Activated CD8-positive, alpha-beta memory T cell treated with anti-CD3 and anti-CD28 coated beads for 1 hour (primary cell): ENCODE measurements at places on chromosomes 12 and 14.

- no peak for DNase-seq
These were observed 57.6 kb downstream of the SSPN start for GRCh38 chr12:26252946-26253345.

- DNase-seq = no peak
These were observed 21.0 kb downstream of the IGF1 start for GRCh38 chr12:102459314-102459713.

DNA sequence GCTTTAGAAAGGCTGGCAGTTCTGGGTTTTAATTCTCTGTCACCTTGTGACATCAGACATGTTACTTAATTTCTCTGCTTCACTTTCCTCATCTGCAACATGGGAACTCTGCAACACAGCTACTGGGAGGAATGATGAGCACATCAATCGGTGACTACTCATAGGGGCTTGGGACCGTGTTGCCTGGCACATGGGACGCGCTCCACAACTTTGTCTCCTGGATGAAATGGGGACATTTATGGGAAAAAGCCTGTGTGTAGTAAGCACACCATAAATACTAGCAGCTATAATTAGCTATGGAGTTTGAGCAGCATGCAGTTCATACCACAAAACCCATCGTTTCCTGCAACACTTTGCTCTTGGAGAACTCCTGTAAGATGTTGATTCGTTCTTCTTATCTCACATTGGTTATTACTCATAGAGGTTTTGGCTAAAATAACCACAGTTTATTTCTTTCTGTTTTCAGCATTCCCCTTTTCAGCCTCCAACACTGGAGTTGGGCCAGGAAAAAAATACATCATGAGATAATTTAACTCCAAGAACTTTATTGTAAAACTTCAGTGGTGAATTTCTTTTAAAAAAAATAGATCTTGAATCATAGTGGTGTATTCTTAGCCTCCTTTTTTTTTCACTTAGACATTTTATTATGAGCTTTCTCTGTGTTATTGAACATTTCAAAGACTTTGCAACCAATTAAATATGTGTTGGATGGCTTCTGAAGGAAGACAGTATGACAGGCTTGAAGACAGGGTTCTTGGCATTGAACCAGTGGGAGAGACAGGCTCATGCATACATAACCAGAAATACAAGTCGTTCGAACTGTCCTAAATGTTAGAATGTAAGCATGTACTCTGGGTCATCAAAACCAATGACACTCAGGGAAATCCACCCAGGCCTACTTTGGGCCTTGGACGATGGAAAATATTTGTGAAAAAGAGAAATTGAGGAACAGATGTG, 72.7 kb downstream of the RIN3 start:
- DNase-seq = no peak

DNA sequence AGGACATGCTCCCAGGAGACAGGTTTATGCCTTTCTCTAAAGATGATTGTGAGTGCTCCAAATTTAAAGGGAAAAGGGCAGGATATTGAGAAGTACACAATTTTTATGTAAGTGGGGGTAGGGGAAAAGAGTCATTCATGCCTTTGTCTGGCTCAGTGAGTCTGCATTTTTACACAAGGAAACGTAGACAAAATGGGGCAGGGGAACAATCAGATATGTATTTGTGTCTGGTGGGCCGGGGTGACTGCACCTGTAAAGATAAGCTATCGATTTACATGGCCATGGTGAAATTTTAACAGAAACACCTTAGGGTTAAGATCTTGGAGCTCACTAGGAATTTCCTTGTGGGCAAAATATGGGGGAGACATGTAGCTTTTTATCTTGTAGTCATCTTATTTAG, 123.6 kb downstream of the VRK1 start:
- DNase-seq = no peak

GRCh38 chr12:95258151-95258550, 40.5 kb downstream of the VEZT start:
- no peak for DNase-seq

- no peak for DNase-seq
These were observed 28.7 kb downstream of the BMAL2 start for GRCh38 chr12:27361372-27361771.

- DNase-seq = no peak
These were observed 90.2 kb downstream of the CALM1 start for GRCh38 chr14:90487031-90487430.

DNA sequence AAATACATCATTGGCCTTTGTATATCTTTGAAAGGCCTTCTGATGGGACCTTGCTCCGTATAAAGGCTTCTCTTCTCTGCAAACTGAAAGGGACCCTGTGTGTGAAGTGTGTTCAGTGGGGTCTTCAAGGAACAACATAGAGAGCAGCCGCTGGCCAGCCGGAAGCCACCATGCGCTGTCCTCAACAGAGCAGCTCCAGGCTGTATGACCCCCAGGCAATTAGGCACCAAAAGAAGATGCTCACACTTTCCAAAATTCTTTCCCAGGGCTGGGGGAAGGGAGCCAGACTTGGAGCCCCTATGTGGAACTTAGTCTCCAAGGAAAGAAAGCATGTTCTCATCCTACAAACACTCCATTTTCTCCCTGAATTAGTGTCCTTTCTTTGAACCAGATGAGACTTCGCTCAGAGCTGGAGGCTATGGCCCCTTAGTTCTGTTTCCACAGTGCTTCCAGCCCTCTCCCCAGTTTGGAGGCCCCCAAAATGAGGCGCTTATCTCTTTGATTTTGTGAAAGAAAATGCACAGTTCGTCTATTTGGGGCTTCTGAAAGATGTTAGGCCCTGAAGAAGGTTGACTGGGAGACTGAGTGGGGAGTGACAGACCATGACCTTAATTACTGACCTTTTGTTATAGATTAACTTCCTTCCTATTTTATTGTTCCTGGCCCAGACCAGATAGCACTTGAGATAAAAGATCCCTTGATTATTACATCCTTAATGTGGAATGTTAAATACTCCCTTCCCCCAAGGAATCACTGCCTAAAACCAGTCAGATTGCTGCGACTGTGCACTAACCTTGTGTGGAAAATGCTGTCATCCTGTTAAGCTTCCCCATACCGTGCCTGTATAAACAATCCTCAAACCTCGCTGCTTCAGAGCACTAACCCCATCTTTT, 128.3 kb upstream of the FGD4 start:
- DNase-seq = no peak

DNA sequence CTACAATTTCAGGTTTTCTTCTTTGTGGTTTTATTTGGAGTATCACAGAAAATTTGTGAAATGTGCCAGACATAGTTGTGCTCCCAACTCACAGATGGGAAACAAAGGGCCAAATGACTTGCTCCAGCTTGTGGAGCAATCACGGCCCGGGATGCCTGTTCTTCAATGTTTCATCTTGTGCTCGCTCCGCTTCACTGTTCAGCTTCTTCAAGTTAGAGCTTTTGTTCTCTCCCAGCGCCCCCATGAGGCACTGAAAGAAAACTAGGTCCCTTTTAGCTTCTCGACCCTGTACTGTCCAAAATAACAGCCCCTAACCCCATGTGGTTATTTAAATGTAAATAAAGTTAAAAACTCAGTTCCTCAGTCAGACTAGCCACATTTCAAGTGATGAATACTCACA, 187.9 kb upstream of the STXBP6 start:
- no peak for DNase-seq

DNA sequence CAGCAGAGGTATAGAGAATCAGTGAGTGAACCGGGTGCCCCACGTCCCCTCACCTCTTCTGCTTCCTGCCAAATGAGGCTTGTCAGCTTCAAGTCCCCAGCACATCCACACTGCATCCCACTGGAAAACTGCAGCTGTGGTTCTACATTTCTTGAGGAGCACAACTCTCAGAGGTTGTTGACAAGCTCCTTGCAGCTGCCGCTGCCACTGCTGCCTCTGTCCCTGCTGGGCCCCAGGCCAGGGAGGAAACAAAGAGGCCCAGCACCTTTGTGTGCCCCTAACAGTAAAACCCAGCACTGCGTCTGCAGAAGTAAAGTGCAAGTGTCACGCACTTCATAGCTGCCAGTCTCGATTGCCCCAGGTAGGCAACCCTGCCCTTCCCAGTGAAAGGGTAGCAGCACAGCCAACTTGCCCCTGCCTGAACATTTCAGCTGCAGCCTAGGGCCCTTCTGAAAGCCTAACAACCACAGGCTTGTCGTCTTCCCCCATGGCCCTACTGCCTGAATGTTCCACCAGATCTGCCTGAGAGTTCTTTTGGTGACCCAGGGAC, 1162.1 kb upstream of the USP15 start:
- DNase-seq = no peak

GRCh38 chr12:11651785-11652184, 2.3 kb downstream of the ETV6 start:
- DNase-seq = no peak

GRCh38 chr12:102468261-102468915, 12.0 kb downstream of the IGF1 start:
- no peak for DNase-seq

DNA sequence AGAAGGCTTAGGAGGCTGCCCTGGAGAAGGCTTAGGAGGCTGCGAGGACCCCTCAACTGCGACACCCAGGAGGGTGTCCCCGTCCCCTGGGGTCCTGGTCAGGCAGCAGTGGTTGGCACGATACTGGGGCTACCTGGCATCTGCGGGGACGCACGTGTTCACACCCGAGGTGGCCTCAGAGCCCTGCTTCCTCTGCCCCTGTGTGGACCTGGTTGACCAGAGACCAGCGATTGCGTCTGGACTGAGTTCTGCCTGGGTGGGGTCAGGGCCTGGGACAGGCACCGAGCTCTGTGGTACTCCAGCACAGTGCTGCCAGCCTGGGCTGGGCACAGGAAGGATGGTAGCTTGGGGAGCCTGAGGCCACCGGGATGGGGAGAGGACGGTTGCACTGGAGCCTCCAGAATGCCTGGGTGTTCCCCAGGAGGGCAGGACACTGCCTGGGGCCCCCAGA, 735 bp downstream of the ASPG start:
- DNase-seq = no peak

DNA sequence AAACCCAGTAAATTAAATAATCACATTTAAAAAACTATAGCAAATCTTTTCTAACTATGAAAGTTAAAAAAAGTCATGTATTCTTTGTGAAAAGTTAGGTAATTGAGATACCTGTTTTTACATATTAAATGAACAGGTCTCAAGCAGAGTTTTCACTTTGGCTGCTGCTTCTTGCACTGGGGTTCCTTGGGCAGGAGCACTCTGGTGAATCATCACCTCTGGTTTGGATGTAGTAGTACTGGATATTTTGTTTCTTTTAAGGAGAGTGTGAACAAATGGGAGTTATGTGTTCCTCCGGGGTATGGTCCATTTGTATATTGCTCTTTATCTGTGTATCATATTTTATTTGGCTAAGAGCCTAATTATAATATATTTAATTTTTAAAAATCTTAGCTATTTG, 82.7 kb downstream of the FUT8 start:
- DNase-seq = no peak

DNA sequence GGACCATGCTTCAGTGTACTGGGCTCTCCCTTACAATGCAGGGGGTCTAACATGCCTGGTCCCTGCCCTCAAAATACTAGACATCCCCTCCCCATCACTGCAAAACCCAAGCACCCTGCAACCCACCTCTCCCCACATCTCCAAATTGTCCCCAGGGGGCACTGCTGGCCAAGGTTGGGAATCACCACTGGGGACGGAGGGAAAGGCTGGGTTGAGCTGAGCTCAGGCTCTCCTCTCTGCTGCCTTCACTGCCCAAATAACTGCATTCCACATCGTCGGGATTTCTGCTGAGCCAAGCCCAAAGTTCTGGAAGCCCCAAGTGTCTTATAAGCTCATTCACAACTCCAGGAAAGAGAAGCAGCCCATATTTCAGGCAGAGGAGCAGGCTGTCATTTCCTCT, 69.6 kb downstream of the NT5DC3 start:
- no peak for DNase-seq

DNA sequence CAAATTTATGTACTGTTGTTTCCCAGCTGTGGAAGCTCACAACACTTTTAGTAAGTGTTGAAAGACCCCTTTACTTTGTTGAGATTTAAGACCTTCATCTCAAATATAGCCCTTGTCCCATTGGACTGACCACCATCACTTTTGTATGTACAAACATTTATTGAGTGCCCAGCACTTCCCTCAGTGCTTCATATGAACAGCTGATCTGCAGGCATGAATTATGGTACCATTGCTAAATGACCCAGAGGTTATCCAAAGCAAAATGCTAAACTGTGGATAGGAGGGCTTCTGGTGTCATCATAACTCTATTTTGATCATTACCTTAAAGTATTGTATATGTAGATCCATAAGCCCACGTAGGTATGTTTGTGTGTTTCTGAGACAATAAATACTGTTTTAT, 285.7 kb upstream of the RGS6 start:
- no peak for DNase-seq

DNA sequence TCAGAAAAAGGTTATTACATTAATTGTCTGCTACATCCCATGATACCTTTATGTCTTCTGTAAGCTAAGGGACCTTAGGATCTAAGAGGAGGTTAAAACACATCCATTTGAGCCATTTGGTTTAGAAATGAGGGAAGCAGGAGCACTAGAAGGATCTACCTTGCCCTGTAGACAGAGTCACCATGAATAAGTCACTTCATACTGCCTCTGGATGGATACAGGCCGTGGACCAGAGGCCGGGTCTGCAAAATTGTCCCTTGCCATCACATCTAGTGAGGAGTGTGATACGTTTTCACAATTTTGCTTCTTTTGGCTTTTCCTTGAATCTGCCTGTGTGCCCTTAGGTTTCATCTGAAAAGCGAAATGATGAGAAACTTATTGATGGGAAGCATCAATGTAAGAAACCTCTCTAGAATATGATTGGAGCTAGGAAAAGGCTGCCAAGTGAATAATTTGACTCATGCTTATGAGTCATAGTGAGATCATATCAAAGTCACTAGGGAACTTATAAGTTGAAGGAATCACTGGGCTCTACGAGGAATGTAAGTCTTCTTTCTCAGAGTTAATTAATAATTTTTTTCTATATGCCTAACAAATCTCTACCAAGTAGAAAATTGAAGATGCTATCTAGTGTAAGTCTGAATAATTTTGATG, 10.8 kb downstream of the GLRX5 start:
- DNase-seq = no peak

GRCh38 chr14:99412117-99413061, 68.3 kb downstream of the SETD3 start:
- no peak for DNase-seq

- DNase-seq = no peak
These were observed 4.2 kb downstream of the GSG1 start for GRCh38 chr12:13099066-13099843.

GRCh38 chr12:119959435-119959834, 29.6 kb upstream of the BICDL1 start:
- no peak for DNase-seq

DNA sequence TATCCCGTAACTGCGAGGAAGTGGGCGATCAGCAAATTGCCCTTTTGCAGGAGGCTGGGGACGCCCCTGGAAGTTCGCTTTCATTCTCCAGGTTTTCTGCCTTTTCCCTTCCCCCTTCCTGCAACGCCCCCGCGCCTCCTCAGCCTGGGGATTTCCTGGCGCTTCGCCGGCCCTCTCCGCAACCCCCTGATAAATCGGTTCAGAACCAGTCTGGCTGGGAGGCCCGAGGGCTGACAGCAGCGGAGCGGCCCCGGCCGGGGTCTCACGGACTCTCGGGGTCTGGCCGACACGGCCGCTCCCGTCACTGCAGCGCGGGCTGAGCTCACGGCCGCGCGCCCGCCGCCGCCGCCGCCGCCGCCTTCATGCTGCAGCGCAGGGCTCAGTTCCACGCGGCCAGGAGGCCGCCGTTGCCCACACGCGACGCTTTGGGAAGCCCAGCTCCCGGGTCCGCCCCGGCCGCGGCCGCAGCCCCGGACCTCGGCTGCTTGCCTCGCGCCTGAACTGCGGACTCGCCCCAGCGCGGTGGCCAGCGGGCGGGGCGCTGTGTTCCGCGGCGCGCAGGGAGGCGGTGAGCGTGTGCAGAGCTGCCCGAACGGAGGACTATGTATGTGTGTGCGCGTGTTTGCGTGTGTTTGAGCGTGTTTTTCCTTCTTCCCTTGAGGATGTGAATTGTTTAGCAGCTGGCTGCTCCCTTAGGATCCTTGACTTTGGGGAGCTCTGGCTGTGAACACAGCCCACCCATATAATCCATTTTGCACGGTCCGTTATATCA, at the start of gene LRFN5:
TSS of gene LRFN5 (plus strand) at position 345 of the 772 bp plus-strand sequence.
- DNase-seq = no peak
